ENCODE measurements at places on chromosomes 12 and 14.

DNA sequence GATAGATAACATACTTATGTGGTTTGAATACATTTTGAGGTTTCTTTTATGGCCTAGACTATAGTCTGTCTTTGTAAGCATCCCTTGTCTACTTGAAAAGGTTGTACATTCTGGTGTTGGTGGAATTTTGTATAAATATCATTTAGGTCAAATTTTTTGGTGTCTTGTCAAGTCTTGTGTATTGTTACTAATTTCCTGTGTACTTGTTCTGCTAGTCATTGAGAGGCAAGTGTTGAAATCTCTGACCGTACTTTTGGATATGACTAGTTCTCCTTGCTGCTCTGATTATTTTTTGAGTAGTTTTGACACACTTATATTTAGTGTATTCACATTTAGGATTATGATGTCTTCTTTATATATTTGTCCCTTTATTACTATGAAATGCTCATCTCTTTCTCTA, 219.6 kb downstream of the CCDC91 start:
- no peak for DNase-seq

DNA sequence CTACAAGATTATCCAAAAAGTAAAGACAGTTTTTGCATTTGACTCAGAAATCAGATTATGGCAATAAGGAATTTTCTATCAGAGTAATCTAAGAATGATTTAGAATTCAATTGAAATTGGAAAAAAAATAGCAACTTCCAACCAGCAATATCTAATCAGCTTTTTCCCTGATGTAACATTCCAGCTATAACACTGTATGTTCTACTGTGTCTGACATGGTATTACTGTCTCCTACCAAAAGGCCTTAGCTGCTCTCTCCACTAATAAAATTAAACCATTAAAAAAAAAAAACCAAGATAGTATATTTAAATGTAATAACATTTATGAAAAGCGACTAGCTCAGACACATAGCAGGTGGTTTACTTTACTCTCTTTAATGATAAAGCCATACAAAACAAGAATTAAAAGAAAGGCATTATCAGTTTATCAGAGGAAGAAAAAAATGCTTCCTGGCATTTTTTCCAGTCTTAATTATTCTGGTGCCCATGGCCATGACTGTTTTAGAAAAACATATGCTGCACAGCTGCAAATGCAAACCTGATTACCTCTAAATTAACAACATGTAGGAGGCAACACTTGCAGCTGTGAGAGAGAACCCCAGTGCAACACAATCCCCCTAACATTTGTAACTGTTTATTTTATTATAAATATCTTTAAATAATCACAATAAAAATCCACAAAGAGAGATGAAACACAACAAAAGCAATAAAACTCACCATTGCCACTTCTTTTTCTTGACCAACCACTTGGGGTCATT, 28.8 kb downstream of the PHLDA1 start:
- DNase-seq: no peak

DNA sequence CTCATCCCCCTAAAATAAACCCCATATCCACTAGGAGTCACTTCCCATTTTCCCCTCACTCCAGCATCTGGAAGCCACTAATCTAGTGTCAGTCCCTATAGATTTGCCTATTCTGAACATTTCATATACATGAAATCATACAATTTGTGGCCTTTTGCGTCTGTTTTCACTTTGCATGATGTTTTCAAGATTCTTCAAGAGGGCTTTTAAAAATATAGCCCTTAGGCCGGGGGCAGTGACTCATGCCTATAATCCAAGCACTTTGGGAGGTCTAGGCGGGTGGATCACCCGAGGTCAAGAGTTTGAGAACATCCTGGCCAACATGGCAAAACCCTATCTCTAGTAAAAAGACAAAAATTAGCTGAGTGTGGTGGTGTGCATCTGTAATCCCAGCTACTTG, 104.7 kb downstream of the VEZT start:
- no peak for DNase-seq

GRCh38 chr14:66425402-66425801, 60.8 kb upstream of the CCDC196 start:
- DNase-seq: no peak

- no peak for DNase-seq
Measured at GRCh38 chr14:65528069-65528468, 115.5 kb downstream of the FUT8 start.

GRCh38 chr12:69106482-69107118, 132.8 kb upstream of the CPSF6 start:
- no peak for DNase-seq

DNA sequence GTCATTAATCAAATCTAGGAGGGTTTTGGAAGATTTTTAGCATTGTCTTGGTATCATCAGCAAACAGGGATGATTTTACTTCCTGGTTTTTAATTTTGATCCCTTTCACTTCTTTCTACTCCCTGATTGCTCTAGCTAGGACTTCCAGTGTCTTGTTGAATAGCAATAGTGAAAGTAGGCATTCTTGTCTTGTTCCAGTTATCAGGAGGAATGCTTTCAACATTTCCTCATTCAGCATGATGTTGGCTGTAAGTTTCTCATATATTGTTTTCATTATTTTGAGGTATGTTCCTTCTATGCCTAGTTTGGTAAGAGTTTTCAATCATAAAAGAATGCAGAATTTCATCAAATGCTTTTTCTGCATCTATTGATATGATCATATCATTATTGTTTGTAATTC, 244.2 kb upstream of the CLEC14A start:
- DNase-seq: no peak

GRCh38 chr14:58299401-58300330, 1.3 kb downstream of the ARID4A start:
- DNase-seq: no peak

DNA sequence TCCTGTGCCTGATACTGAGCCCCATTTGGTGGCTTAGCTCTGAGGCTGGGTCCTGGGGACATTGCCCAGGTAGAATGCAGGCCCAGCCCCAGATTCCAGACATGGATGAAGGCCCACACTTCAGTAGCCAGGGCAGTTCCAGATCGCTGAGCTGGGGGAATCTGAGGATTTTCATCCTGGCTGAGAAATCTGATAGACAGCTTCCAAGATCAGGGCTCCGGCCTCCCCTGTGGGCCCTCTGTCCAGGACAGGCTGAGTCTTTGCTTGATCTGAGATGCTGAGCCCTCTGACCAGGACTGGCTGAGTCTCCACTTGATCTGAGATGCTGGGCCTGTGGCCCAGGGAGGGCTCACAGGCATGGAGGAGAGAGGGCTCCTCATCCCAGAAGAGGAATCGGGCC, 3.3 kb upstream of the RASAL1 start:
- no peak for DNase-seq

DNA sequence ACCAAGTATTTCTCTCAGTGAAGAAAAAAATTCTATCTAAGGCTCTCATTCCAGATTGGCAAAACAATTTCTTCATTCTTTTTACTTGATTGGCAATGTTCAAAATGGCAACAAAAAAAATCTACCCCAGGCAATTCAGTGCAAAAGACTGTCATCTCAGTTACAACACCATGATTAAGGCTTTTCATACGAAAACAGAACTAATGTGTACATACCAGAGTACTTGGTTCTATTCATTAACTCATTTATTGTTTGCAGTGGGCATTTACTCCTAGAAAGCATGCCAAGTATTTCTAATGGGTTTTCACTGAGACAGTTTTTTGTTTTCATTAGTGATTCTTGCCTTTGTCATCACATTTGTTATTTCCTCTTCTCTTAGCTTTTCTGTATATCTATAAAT, 33.0 kb downstream of the DBX2 start:
- DNase-seq: no peak

DNA sequence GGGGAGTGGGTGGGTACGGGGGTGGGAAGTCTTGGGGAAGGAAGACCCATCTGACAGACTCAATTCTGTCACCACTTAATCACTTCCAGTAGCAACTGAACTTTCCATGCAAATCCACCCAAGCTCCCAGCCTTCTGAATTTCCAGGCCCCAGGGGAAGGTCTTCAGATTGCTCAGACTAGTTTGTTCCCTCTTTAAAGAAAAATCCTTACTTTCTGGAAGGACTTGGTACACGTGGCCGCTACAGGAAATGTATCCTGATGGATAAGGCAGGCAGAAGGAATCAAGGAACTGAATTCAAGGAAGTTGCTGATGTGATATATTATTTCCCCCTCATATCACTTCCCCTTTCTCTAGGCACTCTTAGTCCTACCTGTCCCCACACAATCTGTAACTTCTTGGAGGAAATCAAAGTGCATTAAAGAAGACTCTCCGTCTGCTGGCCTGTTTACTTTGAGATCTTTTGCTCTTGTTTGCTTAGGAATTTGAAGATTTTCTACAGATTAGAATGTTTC, 6.4 kb downstream of the NFKBIA start:
- no peak for DNase-seq

- DNase-seq: no peak
Measured at GRCh38 chr12:125065919-125066570, 810 bp downstream of the AACS start.

- no peak for DNase-seq
Measured at GRCh38 chr12:123744836-123745235, 17.3 kb upstream of the DNAH10 start.

DNA sequence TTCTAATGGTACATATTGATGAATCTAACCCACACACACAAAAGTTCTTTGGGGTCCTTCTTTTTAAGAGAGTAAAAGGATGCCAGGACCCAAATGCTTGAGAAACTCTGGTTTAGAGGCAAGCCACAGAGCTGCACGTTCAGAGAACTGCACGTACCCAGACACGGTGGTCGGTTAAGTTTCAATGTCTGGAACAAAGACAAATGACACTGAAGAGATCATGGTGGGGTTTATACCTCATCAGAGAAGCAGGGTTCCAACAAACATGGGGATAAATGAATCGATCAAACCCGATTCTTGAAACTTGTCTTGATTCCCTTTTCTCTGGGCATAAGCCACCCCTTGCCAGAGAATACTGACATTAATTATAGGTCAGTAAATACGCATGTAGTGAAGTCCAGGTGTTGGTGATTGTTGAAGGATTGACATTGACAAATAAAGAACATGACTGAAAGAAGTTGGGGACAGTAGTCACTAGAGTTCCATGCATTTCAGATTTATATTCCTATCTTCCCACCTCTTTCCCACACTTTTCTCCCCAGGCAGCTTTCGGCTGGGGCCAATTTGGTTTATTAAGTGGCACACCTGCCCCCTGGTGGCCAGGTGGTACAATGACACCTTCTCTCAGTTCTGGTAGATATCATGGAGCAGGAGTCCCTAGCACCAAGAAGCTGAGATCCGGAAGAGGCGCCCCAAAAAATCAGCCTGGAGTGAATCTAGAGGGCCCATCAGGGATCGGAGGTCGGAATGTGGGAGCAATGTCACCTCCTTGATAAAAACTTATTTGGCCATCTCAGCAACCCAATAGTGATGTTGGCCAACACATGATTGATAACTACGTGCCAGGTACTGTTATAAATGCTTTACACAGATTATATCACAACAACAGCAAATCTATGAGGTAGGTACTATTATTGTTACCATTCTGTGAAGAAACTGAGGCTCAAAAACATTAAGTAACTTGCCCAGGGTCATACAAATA, 17.8 kb upstream of the HDAC7 start:
- DNase-seq: no peak

DNA sequence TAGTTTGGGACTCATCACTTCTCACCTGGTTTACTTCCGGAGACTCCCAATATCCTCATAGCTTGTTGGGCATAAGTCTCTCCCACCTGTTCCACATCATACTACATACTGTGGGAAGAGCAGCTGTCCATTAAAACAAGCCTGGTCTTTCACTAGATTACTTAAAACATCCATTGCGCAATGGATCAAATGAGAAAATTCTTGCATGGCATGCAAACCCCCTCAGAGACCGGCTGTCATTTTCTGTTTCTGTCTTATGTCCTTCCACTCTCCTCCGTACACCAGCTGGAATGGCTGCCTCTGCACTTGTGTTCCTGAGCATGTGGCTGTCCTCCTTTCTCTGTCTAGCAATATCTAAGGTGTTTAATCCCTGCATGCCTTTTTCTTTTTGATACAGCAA, 265.6 kb downstream of the TMEM117 start:
- no peak for DNase-seq

DNA sequence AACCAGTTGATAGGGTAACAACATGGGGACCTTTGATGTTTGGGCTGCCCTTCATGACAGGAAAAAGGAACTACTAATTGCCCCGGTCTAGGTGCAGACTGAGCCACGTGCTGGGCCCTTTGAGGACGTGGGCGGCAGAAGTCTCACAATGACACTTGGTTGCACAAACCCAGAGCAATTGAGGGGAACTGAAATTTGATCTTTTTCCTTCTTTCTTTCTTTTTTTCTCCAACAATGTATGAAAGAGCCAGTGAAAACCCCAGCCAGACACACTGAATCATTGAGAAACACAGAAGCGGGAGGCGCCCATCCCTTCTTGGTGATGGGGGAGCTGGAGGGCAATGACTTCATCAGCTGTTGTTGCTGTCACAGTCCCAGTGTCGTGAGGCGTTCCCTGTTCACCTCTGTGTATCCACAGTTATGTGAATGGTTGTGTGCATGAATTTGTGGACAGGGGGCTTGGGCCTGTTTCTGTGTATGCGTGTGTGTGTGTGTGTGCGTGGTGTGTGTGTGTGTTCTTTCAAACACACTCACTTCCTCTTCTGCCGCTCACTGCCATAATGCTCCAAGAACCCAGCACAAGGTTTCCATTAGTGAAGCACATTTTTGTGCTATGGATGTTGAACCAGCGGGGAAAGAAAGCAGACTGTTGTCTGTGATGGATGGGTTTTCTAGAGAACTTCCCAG, 137.5 kb upstream of the CCND2 start:
- DNase-seq: no peak

DNA sequence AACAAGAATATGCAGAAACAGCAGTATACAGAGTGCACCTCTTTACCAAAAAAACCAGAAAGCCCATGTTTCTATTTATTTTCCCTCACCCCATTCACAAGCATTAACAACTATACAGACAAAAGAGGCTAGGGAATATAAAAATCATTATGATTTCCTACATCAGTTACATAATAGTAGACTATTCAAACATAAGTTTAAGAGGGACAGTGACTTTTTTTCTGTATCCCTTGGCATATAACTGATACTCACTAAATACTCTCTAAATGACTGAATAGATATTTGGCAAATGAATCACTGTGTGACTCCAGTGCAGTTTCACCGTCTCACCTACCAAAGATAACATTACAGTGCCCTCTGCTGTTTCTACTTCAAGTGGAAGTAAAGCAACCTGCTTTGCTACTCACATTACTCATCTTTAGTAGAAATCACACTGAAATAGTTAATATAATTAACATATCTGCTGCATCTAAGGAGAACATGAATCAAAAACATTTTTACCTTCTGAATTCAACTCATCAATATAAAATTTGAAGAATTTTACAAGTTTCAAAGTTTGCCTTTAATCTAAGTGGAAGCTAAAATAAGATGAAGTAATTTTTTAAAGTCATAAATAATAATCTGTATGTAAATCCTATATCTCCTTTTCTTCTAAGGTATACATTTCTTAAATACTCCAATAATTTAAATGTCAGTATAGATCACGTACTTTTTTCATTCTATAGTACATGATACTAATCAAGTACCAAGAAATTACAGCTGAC, 103.8 kb downstream of the OSBPL8 start:
- peak; percentile 6 for DNase-seq

DNA sequence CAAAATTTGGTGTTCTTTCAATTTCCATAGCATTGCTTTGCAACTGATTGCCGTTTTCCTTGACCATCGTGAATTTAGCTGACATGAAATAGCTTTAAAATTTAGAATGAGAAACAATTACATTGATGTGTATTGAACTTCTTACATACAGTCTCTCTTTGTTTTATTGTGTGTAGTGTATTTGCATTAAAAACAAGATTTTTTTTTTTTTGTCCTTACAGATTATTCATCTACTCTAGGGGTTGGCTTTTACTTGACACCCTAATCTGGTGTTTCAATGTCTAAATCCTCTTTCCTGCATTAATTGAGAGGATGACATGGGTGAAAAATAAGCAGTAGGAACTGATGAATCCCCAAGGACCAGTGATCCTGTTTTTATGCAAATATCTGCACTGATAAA, 20.6 kb downstream of the LIN52 start:
- no peak for DNase-seq
